ENCODE measurements at places on chromosomes 2 and 18.

GRCh38 chr18:30150586-30151250 lies 891.8 kb downstream of the DSC3 start:
- no peak for DNase-seq

DNA sequence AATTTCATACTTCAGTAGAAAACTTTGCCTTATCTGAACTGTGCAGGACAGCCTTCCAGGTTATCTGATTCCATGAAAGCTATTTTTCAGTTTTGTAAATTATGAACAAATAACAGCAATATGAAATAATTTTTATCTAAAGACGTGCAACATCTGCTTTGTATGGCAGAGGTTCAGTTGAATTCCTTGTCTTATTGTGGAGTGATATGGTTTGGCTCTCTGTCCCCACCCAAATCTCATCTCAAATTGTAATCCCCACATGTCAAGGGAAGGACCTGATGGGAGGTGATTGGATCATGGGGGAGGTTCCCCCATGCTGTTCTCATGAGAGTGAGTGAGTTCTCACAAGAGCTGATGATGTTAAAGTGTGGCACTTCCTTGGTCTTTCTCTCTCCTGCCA lies 18.1 kb upstream of the RPIA start:
- no peak for DNase-seq

DNA sequence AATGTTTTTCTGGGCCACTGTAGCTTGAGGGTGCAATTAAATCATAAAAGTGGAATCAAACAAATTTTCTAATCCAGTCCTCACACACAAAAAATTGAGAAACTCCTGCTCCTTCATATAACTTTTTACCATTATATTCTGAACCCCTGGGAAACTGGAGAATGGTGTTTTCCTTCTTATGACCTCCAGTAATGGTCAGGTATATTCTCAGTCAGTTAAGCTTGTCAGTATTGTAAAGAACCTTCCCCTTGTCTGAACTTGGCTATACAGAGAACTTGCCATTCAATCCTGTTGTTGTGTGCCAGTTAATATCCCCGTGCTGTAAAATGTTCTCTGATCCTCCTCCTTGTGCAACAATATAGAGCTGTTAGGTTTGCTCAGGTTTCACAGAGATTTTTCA lies 39.5 kb downstream of the ZNF804A start:
- no peak for DNase-seq

- DNase-seq, result no peak
These were observed 113.6 kb downstream of the MSH2 start for GRCh38 chr2:47516360-47517104.

DNA sequence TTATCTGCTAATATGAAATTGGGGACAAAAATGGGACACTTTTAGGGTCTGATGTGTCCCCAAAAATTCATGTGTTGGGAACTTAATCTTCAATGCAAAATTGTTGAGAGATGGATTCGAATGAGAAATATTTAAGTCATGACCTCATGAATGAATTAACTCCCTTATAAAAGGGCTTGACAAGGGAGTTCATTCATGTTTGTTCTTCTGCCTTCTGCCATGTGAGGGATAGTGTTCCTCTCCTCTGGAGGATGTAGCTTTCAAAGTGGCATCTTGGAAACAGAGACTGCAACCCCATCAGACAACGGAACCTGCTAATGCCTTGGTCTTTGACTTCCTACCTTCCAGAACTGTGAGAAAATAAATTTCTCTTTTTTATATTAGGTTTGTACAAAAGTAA lies 89.2 kb upstream of the LINC00305 start:
- no peak for DNase-seq

- DNase-seq, result no peak
These were observed 463.7 kb upstream of the RGPD4 start for GRCh38 chr2:107362993-107363392.

GRCh38 chr18:5841518-5841917 lies 53.8 kb downstream of the TMEM200C start:
- DNase-seq, result peak; percentile 83

DNA sequence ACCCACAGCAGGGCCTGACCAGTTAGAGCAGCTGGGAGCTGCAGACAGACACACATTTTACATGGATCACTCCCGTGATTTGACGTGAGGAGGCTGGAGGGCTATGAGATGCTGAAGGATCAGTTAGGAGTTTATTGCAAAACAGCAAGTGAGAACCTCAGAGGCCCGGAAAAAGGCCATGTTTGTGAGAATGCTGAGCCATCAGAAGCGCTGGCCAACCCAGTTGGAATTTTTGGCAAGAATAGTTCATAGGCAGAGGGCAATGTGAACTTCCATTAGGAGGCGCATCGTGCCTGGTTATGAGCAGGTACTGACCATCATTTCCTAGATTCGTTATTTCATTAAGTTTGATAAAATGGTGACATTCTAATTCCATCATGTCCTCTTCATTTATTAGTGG lies 23.3 kb upstream of the LMAN1 start:
- no peak for DNase-seq

- DNase-seq, result peak; percentile 61
These were observed 13.6 kb downstream of the EN1 start for GRCh38 chr2:118833716-118834439.

GRCh38 chr2:216802516-216803215 lies 57.2 kb downstream of the TNP1 start:
- DNase-seq, result no peak

DNA sequence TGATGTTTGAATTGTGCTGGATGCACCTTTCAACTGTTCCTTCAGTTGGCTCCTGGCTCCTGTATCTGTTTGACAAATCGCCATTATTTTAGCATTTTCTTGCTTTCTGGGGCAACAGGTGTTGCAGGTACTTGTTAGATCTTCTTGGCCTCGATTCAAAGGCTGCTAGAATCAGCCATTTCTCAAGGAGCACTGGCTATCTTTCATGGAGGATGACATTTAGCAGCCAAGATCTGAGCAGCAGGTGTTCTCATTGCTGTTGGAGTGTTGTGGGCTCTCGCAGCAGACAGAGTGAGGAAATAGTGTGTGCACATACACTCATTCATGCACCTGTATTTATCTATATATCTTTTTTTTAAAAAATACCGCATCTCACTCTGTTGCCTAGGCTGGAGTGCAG lies 52.2 kb downstream of the INPP5D start:
- DNase-seq, result no peak

GRCh38 chr2:67854798-67855197 lies 208.0 kb downstream of the C1D start:
- no peak for DNase-seq

GRCh38 chr18:78798402-78799175 lies 181.0 kb upstream of the SALL3 start:
- DNase-seq, result no peak

DNA sequence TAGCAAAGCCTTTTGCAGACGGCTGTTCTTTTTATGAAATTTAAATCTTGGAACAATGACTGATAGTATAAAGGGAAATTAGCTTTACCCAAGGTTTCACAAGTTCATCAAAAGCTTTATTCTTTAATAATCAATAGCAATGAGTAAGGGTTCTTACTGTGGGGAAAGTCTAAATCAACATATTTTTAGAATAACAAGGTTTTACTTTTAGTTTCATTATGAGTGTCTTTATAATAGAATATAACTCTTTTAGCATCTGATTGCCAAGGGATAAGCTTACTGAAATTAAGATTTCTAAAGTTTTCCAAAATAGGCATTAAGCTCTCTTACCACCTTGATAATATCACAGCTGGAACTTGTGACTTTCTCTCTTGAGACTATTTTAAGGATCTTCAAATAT lies 1489.7 kb downstream of the LRP1B start:
- no peak for DNase-seq

DNA sequence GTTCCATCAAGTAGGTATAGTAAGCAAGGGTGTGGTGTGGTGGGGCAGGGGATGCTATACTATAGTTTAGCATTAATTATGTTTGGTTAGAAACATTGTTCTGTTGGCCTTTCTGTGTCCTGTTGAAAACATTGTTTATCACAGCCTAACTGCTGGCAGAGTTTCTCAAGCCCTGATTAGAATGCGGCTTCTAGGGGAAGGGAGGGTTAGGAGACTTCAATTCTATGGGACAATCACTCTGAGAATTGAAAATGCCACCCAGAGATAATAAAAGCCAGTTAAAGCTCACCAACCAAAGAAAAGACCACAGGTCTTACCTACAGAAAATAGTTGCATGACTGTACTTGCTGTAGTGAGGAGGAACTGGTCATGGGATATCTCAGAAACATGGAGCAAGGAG lies 19.9 kb upstream of the SMCHD1 start:
- DNase-seq, result no peak

DNA sequence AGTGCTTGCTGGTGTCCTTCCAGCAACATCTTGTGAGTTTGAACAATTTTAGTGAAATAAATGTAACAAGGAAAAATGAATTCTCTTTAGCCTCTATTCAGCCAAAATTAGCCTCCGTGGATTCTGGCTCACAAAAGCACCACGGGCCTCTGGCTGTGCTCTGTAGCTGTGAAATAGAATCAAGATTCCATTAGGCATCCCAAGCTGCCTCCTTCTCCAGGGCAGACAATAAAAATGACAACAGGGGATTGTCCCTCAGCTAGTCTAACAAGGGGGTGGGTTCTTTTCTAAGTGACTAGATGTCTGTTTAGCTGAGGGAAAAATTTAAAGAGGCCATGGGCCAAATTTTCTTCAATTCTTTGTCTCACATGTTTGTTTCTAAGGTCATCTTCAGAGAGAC lies 254.7 kb upstream of the FIGN start:
- DNase-seq, result no peak

DNA sequence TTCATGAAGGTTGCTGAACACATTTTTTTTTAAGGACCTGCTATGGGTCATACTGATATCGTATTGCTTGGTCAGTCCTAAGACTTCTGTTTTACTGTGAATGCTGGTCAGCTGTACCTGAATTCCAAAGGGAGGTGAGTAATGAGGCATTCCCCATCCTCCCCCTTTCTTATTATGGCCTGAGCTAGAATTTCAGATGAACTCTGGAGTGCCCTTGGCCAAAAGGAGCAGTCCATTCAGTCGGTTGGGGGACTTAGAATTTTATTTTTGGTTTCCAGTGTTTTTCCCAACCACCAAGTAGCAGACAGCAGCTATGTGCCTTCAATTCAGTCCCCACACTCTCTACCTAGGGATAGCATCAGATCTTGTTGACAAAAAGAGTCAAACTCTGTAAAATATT lies 26.9 kb upstream of the PDCL3 start:
- DNase-seq, result no peak

GRCh38 chr2:54586062-54586461 lies 129.9 kb downstream of the SPTBN1 start:
- DNase-seq, result no peak

GRCh38 chr2:64914735-64915509 lies 74.3 kb upstream of the SLC1A4 start:
- DNase-seq, result no peak

DNA sequence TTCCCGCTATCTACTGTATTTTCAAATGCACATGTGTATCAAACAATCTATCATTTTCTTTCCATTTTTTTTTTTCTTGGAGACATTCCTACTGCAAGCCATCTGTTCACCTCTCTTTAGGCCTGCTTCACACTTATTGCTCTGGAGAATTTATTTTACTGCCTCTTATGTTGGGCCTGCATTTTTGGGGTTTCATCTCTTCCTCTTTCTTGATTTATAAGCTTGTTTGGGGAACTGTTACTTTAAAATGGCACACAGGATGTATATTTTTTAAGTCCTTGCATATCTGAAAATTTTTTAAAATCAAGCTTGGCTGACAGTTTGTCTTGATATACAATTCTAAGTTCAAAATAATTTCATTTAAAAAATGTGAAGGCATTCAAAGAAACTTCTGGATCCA lies 3.5 kb upstream of the RAB27B start:
- no peak for DNase-seq

- no peak for DNase-seq
These were observed 64.7 kb upstream of the DSEL start for GRCh38 chr18:67581178-67581577.

GRCh38 chr2:211049321-211050018 lies 493.1 kb downstream of the CPS1 start:
- no peak for DNase-seq

DNA sequence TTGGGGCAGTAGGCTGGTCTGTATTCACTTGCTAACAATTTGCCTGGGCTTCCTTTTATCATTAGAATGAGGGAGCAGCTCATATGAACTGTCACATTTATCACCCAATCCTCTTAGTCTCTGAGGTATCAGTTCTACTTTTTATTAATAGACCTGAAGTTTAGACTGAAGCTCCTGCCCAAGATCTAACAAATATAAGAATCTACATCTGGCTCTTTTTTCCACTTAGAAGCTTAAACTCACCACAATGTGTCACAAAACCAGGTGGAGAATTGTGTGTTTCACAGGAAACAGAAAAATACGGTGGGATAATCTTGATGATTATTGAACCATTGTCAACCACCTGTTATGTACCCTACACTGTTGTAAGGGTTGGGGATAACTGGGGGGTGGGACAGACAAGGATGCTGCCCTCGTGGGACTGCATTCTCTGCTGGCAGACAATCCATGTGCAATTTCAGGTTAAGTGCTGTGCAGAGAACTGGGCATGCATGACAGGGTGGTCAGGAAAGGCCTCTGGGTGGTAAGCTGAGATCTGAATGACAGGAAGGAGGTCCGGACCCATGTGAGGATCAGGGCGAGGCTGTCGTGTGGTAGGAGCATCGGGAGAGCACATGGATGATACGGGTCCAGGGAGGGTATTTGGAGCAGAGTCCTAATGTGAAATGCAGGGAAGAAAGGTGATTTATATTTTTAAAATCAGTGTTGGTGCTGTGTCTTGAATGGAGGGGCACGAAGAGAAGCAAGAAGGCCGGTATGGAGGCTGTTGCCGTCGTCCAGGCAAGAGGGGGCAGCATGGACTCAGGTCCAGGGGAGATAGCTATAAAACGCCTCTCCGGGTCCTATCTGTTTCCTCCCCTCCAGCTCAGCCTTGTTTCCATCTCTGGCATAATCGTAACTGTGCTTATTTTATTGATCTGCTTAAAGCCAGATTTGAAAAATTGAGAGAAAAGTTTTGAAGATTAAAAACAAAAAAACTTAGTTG lies 17.6 kb downstream of the MYL12B start:
- no peak for DNase-seq

- DNase-seq, result no peak
These were observed 399.1 kb upstream of the ATP5MC3 start for GRCh38 chr2:175580652-175581051.

GRCh38 chr18:39749154-39749553 lies 2183.6 kb upstream of the CELF4 start:
- no peak for DNase-seq

GRCh38 chr2:44168681-44169154 lies at the start of gene PPM1B:
Gene PPM1B, plus strand, starts transcription at chr2:44168875. Its CDS starts 32,325 bp downstream, at chr2:44201200.
- no peak for DNase-seq

Measured in NCI-H526 treated with DMSO at 0.1 percent for 48 hours (cell line).